ENCODE measurements at places on chromosomes 5 and 9.

- DNase-seq: no peak
Measured at GRCh38 chr9:652914-653313, 188.6 kb upstream of the DMRT1 start.

DNA sequence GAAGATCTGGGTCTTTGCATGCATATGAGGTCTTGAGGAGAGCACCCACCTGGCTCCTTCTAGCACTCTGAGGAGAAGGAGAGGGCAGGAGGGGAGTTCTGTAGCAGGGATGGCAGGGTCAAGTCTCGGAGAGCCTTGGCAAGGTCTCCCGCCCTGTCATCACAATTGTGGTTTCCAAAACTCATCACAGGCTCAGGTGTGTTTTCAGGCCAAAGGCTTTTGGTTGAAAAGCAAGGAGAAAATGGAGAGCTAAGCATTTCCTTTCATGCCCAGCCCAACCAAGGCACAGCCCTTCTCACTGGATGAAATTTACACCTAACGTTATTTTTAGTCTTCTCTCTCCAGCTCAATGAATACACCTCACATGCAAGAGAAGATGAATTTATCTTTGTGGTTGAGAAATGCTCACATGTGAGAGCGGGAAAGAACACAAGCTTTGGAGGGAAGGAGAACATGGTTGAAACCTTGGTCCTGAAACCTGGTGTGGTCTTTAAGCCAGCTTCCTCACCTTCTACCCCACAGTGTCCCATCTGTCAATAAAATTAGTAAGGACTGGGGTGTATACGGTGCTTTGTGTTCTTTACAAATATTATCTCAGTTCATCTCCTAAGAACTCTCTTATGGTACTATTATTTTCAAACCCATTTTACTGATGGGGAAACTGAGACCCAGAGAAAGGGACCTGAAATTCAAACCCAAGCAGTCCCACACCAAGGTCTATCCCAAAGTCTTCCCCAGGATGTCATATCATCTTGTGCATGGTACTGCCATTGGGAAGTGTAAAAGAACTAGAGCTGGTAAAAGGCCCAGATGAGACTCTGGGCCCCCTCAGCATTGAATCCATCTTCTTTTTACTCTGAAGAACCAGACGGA is 47.8 kb upstream of the CPEB4 start:
- DNase-seq: no peak

DNA sequence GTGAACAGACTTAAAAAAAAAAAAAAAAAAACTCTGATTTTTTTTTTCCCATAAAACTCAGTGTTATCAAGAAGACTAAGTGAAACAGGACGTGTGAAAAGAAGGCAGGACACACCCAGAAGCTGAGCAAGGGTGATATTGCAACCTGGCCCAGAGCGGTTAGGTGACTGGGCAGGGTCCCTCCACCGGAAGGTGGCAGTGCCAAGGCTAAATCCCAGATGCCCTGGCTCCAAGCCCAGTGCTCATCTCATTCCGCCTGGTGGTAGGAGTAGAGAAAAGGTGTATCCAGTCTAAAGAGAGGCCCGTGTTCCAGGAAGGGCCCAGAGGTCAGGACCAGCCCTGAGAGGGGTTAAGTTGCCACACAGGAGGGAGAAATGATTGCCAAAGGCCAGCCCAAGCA is 51.5 kb upstream of the SAP30L start:
- DNase-seq: no peak

DNA sequence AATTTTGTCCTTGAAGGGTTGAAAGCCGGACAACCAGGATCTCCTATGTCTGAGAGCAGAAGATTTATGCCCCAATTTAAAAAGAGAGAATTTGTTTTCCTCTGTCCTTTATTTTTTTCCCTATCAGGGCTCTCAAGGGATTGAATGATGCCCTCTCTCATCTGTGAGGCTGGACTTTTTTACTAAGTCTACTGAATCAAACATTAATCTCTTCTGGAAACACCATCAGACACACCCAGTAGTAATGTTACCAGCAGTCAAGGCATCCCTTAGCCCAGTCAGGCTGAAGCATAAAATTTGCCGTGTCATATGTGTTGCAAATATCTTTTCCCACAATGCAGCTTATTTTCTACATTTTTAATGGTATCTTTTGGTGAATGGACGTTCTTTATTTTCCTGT is 1497.9 kb downstream of the MAT2B start:
- DNase-seq: no peak

GRCh38 chr5:1747079-1747802 is 52.4 kb downstream of the MRPL36 start:
- DNase-seq: peak; percentile 22

GRCh38 chr5:58963361-58963760 is 380.5 kb downstream of the RAB3C start:
- no peak for DNase-seq

DNA sequence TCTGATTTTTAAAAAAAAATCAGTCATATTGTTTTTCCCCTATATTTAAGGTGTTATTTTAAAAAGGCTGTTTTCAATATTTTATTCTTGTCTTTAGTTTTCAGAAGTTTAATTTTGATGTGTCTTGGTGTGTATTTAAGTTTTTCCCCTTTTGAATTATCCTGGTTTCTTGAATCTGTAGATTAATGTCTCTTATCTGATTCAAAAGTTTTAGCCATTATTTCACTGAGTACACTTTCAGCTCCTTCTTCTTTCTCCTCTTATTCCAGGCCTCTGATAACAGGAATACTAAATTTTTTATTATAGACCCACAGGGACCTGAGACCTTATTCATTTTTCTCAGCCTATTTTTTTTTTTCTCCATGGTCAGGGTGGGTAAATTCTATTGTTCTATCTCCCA is 81.8 kb downstream of the PPIC start:
- DNase-seq: no peak

DNA sequence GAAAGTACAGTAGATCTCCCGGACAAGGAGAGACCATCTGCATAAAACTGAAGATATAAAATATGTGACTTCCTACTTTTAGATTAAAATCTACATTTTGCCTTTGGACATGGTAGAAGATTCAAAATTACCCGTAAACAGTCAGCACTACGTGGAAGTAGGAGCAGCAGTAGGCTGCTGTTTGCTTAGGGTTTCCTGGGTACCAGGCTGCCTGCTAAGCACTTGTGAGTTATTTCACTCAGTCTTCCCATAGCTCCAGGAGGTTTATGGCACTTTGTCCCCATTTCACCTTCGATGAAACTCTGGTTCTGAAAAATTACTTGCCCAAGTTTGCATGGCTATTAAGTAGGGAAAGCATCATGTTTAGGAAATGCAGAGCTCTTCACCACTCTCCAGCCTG is 92.6 kb downstream of the STK32A start:
- no peak for DNase-seq

All from H9 (cell line).